ENCODE measurements at places on chromosomes 5 and 9. TPM values are rescaled to one million over a fixed set of nuclear protein-coding genes. Genes with fewer than 3 reads are reported as not detected.

GRCh38 chr5:5304361-5305020 lies 118.0 kb upstream of the ICE1 start:
- no peak overlapping the region for H3K27ac ChIP-seq
- H3K36me3 ChIP-seq, result no peaks in the 10 kb centered on the region
- H3K27me3 ChIP-seq, result no peaks in the 10 kb centered on the region
- H3K4me1 ChIP-seq, result peaks cover 10% of the 10 kb centered on the region
- no peak for DNase-seq

Gene DMRTA1
- total RNA-seq, result 0.84 TPM

- no peaks in the 10 kb centered on the region for H3K4me1 ChIP-seq
- H3K36me3 ChIP-seq, result no peaks in the 10 kb centered on the region
- no peak overlapping the region for H3K27ac ChIP-seq
- no peaks in the 10 kb centered on the region for H3K27me3 ChIP-seq
- no peak for DNase-seq
- no peak overlapping the region for H3K4me3 ChIP-seq
These were observed 139.6 kb downstream of the GLIS3 start for GRCh38 chr9:4160249-4160648.

DNA sequence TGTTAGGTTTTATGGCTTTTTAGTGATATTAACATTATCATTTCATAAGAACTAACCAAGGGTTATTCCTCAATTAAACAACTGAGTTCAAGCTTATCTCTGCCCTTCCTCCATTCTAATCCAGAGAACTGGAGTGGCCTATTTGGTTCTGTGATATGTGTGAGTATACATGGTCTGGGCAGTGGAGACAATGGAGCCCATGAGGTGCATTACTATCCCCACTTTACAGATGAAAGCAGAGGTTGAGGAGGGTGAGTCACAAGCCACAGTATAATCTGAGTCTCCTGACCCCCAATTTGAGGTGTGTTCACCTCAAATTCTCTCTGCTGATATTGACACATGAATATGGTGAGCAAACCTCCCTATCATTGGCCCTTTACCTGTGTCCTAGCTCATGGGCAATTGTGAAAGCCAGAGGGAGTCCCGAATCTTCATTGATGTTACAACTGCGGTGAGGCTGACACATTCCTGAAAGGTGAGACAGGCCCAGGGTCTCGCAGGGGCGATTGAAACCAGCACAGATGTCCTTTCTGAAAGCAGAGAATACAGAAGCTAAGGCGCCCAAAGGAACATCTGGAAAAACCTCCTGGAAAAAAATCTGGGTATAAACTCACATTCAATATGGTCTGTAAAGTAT lies 217.2 kb downstream of the TARS1 start:
- H3K36me3 ChIP-seq, result no peaks in the 10 kb centered on the region
- H3K4me1 ChIP-seq, result no peaks in the 10 kb centered on the region
- no peak overlapping the region for H3K27ac ChIP-seq
- no peak overlapping the region for H3K4me3 ChIP-seq
- no peaks in the 10 kb centered on the region for H3K27me3 ChIP-seq

DNA sequence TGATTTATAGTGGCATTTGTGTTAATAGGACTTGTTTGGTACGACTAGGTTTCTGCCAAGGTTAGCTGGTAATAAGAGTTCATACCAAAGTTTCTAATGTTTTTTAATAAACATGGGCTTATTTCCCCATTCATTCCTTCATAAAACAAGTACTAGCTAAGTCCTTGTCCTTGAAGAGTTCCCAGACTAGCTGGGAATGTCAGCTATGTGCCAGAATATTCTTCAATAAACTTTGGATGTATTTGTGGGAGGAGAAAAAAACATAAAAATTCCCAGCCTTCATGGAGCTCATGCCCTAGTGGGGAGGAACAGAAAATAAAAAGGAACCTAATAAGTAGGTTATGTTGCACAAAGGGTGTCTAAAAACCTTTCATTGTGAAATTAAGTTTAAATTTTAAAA lies 176.9 kb downstream of the DENND1A start:
- H3K36me3 ChIP-seq, result no peaks in the 10 kb centered on the region
- H3K27me3 ChIP-seq, result no peaks in the 10 kb centered on the region
- no peak overlapping the region for H3K27ac ChIP-seq
- no peaks in the 10 kb centered on the region for H3K4me1 ChIP-seq
- no peak overlapping the region for H3K4me3 ChIP-seq
- no peak for DNase-seq

Gene AP3S1
- 46.0 TPM for total RNA-seq

- H3K27ac ChIP-seq, result peak overlapping the region; percentile 96
- H3K4me3 ChIP-seq, result peak overlapping the region; percentile 55
- H3K36me3 ChIP-seq, result peaks cover 14% of the 10 kb centered on the region
- H3K4me1 ChIP-seq, result peaks cover 45% of the 10 kb centered on the region
These were observed 130.1 kb downstream of the C9orf50 start for GRCh38 chr9:129490583-129491486.

DNA sequence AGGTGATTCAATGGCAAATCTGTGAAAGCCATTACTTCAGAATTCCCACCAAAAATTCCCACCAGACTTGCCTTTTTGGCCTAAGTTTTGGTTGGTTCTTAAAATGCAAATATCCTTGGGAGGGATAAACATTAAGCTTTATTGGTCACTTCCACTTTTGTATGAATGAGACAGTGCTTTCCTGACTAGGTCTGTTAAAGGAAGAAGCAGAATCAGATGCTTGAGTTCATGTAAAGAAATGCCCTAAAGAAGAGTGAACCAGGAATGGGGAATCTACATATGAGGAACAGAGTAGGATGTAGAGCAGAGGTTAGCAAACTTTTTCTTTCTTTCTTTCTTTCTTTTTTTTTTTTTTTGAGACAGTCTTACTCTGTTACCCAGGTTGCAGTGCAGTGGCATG lies 129.3 kb downstream of the GCNT1 start:
- H3K27me3 ChIP-seq, result no peaks in the 10 kb centered on the region
- no peak for DNase-seq
- no peaks in the 10 kb centered on the region for H3K36me3 ChIP-seq

- H3K4me3 ChIP-seq, result no peak overlapping the region
- no peak for DNase-seq
- H3K4me1 ChIP-seq, result no peaks in the 10 kb centered on the region
- no peaks in the 10 kb centered on the region for H3K36me3 ChIP-seq
- no peak overlapping the region for H3K27ac ChIP-seq
These were observed 50.2 kb upstream of the CAST start for GRCh38 chr5:96611946-96612345.

GRCh38 chr5:33937017-33937706 lies 976 bp downstream of the RXFP3 start:
- H3K27me3 ChIP-seq, result no peaks in the 10 kb centered on the region
- H3K36me3 ChIP-seq, result no peaks in the 10 kb centered on the region
- peak overlapping the region; percentile 37 for H3K4me3 ChIP-seq
- DNase-seq, result no peak
- no peak overlapping the region for H3K27ac ChIP-seq

- H3K27me3 ChIP-seq, result no peaks in the 10 kb centered on the region
- H3K4me3 ChIP-seq, result no peak overlapping the region
- no peaks in the 10 kb centered on the region for H3K36me3 ChIP-seq
- peaks cover 5% of the 10 kb centered on the region for H3K4me1 ChIP-seq
- DNase-seq, result no peak
These were observed 135.6 kb downstream of the KCNIP1 start for GRCh38 chr5:170639221-170639925.

- H3K27ac ChIP-seq, result no peak overlapping the region
- no peaks in the 10 kb centered on the region for H3K27me3 ChIP-seq
- DNase-seq, result no peak
- H3K36me3 ChIP-seq, result no peaks in the 10 kb centered on the region
- no peak overlapping the region for H3K4me3 ChIP-seq
- H3K4me1 ChIP-seq, result no peaks in the 10 kb centered on the region
These were observed 499.3 kb upstream of the ADAMTS16 start for GRCh38 chr5:4640795-4641194.

Measured in tibial nerve (tissue), 4 donors.